ENCODE measurements at places on chromosomes 1 and 21.

DNA sequence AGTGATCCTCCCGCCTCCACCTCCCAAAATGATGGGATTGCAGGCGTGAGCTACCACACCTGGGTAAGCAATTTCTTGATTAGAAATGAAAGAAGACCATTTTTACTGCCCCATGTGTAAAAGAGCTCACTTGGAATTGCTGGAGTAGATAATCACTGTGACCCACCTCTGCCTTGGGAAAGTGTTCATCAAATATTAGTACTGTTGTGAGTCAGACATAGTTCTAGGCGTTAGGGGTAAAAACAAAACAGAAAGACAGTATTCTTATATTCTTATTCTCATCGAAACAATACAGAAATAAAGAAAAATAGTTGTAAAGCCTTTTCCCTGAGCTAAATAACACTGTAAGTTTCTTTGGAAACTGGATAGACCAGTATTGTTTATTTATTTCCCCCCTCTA is 36.2 kb downstream of the CELF3 start:
- no peak for DNase-seq

- no peak for DNase-seq
Measured at GRCh38 chr1:160538985-160539651, 16.1 kb upstream of the SLAMF6 start.

- DNase-seq: no peak
Measured at GRCh38 chr21:21631961-21632360, 633.8 kb downstream of the NCAM2 start.

DNA sequence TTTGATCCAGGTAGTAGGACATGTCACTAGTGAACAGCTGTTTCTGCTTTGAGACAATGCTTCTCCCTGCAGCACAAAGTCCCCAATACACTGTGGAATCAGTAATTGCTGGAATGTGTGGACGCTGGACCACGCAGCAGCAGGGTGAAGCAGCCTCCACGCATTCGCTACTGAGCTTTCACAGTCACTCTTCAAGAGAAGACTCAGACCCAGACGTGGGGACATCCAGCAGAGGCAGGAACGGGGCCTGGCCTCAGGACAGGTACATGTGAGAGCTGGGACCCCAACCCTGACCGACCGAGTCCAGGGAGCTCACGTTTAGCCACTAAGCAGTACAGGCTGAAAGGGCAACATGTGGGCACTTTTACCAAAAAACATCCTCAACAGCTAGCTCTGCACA is 34.1 kb upstream of the PRDM15 start:
- DNase-seq: no peak
